ENCODE measurements at places on chromosomes 3 and 15.

DNA sequence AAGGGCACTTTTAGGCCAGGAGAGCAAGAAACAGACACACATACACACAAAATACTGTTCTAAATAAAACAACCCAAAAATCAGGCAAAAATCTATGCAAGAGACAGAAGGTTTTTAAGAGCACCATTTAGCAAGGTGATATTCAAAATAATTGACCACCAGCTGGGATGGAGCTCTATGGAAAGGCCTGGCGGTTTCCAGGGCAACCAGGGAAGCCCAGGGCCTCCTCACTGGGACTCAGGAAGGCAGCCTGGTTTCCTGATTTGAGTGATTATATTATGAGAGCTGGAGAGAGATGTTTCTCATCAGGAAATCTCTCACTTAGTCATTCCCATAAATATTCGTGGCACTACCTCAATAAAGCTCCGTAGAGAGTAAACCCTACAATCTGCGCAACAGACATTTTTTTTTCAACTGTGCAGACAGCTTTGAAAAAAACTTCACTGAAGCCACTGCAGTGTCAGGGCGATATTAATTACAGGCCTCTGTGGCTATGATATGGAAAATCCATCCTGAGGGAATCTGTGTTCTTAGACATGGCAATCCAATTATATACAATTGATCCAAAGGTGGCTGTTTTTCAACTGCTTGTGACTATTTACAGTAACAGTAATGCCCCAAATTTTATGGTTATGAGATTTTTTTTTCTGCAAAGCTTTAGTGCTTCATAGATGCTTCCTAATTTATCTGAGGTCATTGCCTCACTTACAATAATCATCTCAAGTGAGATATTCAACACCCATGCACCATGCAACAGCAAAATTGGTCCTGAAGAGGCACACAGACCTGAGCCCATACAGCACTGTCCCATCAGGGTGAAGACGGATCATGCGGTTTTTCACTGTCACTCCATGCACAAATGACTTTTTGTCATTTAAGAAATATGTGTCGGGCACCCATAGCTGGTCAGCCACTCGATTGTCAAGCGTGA lies 152.1 kb downstream of the GABRB3 start:
- DNase-seq, result no peak

DNA sequence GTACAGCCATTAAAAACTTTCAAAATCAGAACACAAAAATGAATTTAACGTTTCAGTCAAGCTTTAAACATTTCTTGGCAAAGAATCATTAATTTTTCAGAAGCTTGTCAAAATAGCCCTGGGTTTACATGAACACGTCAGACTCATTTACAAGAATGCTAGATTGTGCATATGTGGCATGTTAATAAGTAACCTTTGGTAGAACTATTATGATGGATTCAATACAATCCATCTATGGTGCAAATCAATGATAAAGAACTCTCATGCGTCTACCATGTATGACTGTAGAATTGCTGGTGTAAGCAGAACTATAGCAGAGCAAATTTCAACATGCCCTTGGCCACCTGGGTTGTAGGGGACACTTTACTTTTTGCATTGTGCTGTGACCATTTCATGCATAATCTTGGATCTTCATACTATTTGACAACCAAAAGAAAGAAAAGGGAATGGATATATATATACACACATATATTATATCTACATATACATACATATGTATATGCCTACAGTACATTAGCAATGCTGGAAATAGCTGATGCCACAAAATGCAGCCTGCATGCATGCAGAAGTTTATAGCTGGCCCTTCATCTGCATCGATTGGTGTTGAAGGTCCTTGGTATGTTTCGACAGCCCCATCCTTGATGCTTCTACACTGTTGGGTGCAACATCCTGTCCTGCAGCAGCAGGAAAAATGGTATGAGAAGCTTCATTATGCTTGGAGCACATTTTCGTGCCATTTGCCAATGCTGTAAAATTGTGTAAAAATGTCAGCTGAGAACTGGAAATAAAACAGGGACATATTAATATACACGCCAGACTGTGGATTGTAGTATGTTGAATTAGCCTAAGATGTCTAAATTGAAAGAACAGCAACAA lies 189.0 kb downstream of the MBNL1 start:
- no peak for DNase-seq

DNA sequence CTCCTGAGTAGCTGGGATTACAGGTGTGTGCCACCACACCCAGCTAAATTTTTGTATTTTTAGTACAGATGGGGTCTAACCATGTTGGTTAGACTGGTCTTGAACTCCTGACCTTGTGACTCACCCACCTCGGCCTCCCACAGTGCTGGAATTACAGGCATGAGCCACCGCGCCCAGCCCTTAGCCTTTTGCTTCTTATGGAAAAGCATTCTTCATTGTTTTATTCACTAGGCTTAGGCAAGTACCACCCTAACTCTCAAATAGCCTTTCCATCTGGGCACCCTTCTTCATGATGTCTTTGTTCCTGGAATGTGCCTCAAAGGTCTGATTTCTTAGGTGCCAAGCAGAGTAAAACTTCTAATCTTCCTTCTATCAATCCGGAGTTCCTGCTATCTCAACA lies 641.8 kb downstream of the FHIT start:
- no peak for DNase-seq

- DNase-seq, result no peak
Measured at GRCh38 chr15:80611543-80612080, 83.5 kb upstream of the ABHD17C start.

GRCh38 chr15:77634266-77634962 lies 1.7 kb upstream of the LINGO1 start:
- no peak for DNase-seq

DNA sequence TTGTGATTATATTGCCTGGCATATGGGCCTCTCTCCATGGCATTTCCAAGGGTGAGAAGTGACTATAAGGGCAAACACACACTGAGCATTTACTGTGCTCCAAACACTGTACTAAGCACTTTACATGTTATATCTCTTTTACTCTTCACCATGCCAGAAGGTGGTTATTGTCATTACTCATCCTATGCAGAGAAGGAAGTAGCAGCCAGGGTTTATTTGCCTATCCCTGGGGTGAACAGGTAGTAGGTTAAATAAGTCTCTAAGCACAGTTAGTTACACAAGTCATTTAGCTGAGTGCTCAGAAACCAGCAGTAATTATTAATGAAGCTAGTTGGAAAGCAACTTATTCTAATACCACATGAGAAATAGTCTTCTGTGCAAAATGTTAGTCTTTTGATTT lies 109.9 kb upstream of the SYNPR start:
- no peak for DNase-seq

- no peak for DNase-seq
Measured at GRCh38 chr3:196050597-196050996, 31.3 kb downstream of the TFRC start.
